Activated CD8-positive, alpha-beta memory T cell treated with anti-CD3 and anti-CD28 coated beads for 36 hours (primary cell): ENCODE measurements at places on chromosomes 13 and 19. TPM values are rescaled to one million over a fixed set of nuclear protein-coding genes. Genes with fewer than 3 reads are reported as not detected.

The RFPL4AL1 gene
- total RNA-seq, result not detected

The HIF3A gene
- not detected for total RNA-seq

The GPR4 gene
- total RNA-seq, result not detected

The JAK3 gene
- 125 TPM for total RNA-seq

The ZNF441 gene
- total RNA-seq, result 5.4 TPM

The PRR19 gene
- total RNA-seq, result 1.2 TPM

The SNRPA gene
- total RNA-seq, result 237 TPM

The RASGRP4 gene
- total RNA-seq, result 1.3 TPM

The POSTN gene
- not detected for total RNA-seq

The ZNF681 gene
- 4.2 TPM for total RNA-seq
